RKO (cell line): ENCODE measurements at places on chromosomes 5 and 9.

DNA sequence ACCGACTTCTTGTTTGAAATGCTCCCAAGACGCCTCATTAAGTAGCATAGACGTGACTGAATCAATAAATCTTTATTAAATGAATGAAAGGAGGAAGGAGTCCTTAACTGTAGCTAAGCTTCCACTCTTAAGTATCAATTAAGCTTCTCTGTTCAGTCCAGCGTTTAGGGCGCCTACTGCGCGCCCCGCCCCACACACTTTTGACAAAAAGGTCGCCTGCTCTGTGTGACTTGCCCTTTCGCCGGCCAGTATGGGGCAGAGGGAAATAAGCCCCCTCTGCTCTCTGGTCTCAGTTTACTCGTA is 662 bp upstream of the DOLPP1 start:
- DNase-seq, result no peak

- DNase-seq, result no peak
These were observed 36.8 kb downstream of the ITK start for GRCh38 chr5:157217289-157218024.

- DNase-seq, result peak; percentile 68
These were observed 332.7 kb downstream of the PRDM9 start for GRCh38 chr5:23840083-23840482.

DNA sequence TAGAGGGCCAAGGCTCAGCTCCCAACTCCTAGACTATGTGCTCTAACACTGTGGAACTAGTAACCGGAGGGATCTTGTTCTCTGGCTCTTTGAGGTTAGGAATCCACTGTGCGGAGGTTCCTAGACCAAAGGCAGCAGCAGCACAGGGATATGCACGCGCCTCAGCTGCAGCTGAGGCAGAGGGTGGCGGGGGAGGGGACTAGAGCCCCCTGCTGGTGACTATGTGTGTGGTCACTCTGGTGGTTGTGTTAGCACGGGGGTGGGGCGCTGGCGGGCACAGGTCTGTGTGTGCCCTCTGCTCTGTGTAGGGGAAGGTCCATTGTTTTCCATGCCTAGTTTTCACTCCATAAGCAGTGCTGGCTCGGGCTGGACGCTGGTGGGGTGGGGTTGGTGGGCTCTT is 458.0 kb upstream of the IZUMO3 start:
- DNase-seq, result no peak

DNA sequence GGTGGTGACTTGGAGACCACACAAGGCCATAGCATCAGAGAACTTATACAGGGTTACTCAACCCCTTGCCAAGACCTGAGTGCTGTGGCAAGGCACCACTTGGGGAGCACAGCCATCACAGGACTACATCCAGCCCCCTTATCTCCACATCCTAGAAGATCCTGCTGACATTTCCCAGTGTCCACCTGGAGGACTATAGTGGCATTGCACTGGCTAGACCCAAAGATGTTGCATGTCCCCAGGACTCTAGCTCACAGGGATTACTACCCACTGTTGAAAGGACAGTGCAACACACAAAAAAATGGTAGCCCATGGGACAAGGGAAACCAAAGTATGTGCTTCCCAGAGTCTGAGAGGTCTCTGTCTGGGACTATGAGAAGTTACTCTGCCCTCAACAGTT is 411.1 kb upstream of the NUDT12 start:
- DNase-seq, result no peak

DNA sequence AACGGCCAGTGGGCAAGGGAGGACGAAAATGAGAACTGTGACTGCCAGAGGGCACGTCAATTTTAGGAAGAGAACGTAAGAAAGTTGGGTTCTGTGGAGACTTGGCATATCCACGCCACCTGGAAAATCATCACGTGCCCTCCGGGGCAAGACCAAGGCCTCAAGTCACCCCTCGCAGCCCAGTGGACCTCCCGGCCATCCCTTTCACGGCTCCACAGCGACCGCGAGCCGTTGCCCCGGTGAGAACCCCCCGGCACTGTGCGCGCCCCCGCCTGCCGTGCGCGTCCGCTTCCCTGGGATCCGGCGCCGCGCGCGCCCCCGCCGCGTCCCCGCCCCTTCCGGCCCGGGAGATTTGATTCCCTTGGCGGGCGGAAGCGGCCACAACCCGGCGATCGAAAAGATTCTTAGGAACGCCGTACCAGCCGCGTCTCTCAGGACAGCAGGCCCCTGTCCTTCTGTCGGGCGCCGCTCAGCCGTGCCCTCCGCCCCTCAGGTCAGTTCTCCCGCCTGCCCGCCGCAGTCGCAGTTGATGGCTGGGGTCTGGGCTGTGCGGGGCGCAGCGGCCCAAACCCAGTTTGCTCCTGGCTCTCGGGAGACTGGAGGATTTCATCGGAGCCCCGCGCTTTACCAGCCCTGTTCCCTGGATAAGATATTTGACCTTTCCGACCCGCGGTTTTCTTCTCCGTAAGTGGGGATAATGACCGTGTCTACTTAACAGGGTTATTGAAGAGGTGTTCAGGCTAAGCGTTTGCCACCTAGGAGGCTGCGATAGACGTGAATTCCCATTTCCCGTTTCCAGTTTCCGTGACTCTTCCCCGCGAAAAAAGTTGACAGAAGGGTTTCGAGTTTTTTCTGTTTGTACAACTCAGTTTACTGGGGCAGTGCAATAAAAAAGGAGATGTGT is at the start of gene MELK:
Gene MELK, plus strand, starts transcription at position 381 of the 904 bp plus-strand sequence. CDS start 8,787 bp downstream, outside the sequence.
- peak; percentile 86 for DNase-seq

DNA sequence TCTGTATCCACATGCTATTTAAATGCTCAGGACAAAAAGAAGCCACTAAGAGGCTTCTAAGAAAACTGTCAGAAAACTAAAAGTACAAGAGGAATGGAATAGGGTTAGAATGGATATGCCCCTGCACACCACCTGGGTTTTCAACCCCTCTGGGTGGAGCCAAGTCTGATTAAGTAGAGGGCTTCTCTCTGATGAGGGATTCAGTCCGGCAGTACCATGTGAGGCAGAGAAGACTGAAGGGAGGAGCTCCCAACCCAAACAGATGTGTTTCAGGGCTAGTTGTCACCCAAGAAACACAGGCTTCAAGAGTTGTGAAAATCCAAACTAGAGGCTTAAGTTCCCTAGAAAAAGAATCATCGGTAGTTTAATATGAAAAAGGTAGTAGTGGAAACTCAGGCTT is 12.5 kb downstream of the NREP start:
- DNase-seq, result no peak

- DNase-seq, result peak; percentile 6
These were observed 586.7 kb upstream of the TUSC1 start for GRCh38 chr9:26264709-26265601.

DNA sequence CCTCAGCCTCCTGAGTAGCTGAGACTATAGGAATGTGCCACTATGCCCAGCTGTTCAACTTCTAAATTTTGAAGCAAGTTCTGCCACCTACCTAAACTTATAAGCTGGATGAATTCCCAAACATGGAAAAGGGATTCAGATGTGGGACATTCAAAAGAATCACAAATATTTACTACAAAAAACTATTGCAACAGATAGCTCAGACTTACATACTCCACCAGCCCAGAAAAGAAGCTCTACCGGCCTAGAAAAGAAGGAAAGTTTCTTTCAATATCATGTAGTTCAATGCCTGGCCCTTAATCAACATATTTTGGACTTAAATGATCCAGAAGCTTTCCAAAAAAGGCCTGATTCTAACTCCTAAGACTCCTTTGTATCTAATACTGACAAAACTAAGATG is 23.8 kb downstream of the SH3RF2 start:
- no peak for DNase-seq

GRCh38 chr5:73420666-73421065 is 27.9 kb downstream of the FOXD1 start:
- DNase-seq, result no peak

DNA sequence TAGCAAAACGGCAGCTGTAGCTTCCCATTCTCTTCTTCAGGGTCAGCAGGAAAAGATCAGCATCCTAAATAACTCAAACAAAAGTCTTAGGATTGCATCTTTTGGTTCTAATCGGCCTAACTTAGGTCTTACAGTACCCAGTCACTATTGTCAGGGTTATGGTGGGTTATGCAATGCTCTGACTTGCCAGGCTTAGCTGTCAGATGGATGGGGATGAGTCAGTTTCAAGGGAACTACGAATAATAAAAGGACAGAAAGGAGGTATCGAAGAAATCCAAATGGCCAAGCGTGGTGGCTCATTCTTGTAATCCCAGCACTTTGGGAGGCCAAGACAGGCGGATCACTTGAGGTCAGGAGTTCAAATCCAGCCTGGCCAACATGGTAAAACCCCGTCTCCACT is 46.5 kb downstream of the PPP1R2B start:
- peak; percentile 14 for DNase-seq

- no peak for DNase-seq
These were observed 249.4 kb downstream of the PRDM9 start for GRCh38 chr5:23756779-23757178.

GRCh38 chr9:122420315-122420714 is 49.5 kb downstream of the PTGS1 start:
- no peak for DNase-seq

DNA sequence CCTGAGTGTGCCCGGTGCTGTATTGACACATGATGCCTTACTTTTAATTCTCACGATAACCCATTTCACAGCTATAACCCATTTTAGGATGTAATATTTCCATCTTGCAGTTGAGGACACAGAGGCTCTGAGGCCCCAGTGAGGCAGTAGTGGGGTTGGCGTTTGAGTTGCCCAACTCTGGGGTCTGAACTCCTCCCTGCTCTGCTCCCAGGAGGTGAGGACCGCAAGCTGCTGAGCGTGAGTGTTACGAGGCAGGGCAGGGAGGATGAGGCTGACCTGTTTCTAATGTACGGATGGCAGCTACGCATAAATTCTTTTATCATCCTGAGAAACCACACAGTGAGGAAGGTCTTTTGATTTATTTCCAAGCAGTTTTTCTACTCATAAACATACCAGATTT is 11.4 kb downstream of the LRRC8A start:
- no peak for DNase-seq

GRCh38 chr5:57595523-57595991 is 112.9 kb upstream of the ACTBL2 start:
- no peak for DNase-seq

- no peak for DNase-seq
These were observed 53.6 kb upstream of the SIMC1 start for GRCh38 chr5:176184608-176185132.

DNA sequence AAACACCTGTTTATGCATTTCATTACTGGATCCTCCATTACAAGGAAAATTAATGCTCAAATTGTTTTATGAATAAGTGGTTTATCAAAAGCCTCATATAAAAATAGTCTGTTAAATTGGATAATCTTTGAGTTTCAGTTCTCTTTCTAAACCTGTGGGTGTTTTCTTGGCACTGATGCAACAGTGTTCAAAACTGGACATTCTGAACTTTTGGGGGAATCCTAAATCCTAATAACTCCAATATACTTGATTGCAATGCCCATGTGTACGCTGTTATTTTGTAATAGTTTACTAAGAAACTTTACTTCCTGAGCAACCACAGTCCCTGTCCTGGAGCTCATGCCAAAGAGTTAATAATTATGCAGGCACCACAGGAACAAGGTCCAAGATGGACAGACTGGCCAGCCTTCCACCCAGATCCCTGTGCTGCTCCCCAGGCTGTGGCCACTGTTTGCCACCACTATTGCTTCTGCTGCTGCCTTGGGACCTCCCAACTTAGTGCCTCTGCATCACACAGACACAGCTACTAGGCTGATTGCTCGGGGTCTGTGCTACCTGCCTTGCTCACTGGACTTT is 14.0 kb downstream of the IRGM start:
- no peak for DNase-seq

DNA sequence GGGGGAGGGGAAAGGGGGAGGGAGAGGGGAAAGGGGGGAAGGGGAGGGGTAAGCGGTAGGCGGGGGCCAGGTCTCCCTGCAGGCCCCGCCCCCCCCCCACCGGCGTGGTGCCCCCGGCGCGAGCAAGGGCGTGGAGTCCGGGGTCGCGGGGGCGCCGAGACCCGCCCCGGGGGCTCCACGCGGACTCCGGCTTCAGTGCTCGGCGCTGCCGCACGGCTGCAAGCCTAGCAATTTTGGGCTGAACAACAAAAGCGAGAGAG is 10.8 kb downstream of the C9orf50 start:
- no peak for DNase-seq
